PC-3 (cell line): ENCODE measurements at places on chromosomes 7 and 10.

DNA sequence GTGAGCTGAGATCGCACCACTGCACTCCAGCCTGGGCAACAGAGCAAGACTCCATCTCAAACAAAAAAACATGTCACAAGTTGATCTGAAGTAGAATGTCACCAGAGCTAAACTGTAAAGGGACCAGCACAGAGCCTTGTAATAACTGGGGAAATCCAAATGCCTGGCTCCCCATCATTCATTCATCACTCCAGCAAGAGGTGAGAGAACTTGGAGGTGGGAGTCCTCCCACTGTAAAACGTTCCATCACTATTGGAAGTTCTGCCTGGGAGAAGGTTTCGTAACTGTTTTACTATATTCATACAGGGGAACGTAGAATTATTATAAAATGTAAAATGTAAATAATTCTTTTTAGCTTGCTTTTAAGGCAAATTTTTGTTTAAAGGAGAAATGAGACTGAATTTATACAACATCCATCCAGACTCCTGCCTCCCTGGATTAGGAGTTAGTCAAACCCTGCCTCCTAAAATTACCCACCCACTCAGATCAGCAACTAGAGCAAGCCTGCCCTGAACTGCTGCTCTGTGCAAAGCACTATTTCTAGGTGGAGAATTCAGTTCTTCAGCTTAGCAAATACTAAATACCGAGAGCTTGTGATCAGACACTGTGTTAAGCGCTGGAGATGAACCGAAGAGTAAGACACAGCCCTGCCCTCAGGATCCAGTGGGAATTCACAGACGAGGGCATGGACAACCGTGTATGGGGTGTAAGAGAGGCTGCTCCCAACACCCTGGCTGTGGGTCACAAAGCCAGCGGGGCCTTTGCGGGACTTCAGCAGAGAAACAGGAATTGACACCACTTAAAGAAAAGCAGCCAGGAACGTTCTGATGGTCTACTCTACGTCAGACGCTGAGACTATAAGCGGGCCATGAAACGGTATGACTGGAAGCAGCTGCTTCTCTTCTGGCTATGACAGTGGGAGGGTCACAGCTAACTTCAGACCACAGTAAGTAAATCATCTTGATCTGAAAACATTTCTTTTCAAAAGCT is 208.3 kb downstream of the ZMYND11 start:
- no peak for DNase-seq

- peak; percentile 32 for DNase-seq
Measured at GRCh38 chr7:132656846-132657776, 80.8 kb upstream of the PLXNA4 start.

- DNase-seq = no peak
Measured at GRCh38 chr7:94378356-94378755, 16.3 kb upstream of the COL1A2 start.

- no peak for DNase-seq
Measured at GRCh38 chr10:97066877-97067555, 118.7 kb downstream of the SLIT1 start.

GRCh38 chr7:122883049-122883680 is 3.1 kb downstream of the CADPS2 start:
- peak; percentile 23 for DNase-seq

DNA sequence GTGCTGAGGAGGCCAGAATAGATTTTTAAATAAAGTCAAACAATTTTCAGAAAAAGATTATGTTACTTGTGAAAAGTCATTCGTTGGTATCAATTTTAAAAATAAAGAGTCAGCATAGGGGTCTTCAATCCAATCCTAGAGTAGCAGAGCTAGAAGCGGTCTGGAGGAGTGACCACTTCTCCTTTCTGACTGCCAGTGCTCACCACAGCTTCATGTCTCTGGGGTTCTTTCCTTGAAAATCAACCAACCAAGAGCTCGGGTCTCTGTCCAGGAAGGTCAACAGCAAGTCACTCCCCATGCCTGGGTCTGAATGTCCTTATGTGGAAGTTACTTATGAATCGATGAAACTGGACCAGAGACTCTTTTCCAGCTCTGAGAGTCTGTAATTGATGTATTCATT is 14.3 kb downstream of the PTPRN2 start:
- DNase-seq = no peak

DNA sequence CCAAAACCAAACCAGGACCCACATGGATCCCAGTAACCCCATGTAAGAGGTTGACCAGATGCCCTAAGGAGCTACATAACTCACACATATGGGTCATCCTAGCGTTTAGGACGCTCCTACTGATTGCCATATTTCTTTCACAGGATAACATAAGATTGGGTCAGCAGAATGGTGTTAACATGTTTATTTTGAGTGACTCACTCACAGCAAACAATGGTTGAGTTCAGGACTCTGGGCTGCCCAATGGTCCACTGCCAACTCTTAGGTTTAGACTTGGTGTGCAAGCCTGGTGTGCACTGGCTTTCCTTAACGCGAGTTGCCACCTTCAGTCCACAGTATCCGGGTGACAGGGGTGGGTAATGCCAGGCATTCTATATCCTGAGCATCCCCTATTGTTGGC is 211.5 kb downstream of the GPAM start:
- peak; percentile 37 for DNase-seq

GRCh38 chr7:18740579-18740988 is 245.0 kb downstream of the HDAC9 start:
- no peak for DNase-seq

- no peak for DNase-seq
Measured at GRCh38 chr10:25125201-25125611, 49.6 kb upstream of the GPR158 start.

DNA sequence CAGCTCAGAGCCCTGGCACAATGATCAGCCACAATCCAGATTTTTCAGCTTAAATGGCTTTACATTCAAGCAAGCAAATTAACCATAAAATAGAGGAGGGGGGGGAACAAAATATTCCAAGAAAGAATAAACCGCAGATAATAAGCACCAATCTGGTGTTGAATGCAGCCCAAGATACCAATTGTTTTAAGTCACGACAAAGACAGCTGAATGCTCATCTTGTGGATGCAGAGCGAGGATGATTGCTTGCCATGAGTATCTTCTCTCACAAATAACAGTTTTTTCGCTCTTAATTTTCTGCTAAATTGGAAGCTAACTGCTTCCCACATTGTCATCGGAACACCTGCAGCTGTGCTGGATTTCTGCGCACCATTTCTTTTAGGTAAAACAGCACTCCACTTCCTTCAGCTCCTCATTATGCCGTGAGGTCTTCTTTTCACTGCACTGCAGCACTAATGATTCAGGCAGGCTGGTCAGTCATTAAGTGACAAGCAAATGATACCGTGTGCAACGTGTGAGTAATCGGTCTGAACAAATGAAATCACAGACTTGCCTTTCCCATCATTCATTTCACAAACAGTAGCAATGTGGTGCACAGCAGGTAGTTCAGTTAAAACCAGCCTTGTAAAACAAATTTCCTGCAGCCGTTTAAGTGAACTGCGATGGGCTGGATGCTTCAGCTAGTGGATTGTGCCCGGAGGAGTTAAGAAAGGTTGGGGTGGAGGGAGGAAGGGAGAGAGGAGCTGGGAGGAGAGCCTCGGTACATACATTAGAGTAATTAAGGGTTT is 106.4 kb upstream of the CDCA7L start:
- DNase-seq = peak; percentile 15

DNA sequence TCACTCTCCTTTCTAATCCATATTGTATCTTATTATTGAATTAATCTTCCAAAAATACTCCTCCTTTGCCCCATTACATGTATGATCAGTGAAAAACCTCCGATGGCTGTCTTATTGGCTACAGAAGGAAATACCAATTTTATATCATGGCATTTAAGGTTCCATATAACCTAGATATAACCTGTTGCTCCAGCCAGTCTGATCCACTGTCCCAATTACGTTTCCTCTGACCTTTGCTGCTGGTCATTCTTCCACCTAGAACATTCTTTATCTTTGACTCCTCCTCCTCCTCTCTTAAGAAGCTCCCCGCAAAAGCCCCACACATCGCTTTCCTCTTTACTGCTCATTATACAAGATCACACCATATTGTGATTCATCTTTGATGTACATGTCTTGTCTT is 161.5 kb downstream of the RNLS start:
- no peak for DNase-seq

GRCh38 chr7:1033546-1034145 is 10.7 kb upstream of the GPR146 start:
- DNase-seq = no peak

GRCh38 chr10:84593506-84593905 is 265.1 kb downstream of the CCSER2 start:
- no peak for DNase-seq

DNA sequence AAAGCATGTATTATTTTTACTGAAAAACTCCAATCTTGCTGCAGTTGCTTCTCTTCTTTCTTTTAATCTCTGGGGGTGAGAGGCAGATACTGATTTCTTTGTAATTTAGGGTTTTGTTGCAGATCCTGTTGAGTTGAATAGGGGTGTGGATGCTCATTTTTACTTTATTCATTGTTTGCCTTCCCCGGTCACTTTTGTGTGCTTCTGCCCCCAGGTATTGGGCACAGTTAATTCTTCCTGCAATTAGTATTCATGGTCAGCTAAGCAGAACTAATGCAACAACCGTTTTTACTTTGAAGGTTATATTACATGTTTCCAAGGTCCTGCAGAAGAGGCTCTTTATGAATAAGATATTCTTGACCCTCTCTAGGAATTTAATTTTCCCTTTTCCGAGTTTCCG is 96.4 kb downstream of the BUB3 start:
- no peak for DNase-seq

- no peak for DNase-seq
Measured at GRCh38 chr10:86366902-86367151, 232 bp upstream of the GRID1 start.

GRCh38 chr7:146772601-146773000 is 656.0 kb downstream of the CNTNAP2 start:
- DNase-seq = peak; percentile 4

DNA sequence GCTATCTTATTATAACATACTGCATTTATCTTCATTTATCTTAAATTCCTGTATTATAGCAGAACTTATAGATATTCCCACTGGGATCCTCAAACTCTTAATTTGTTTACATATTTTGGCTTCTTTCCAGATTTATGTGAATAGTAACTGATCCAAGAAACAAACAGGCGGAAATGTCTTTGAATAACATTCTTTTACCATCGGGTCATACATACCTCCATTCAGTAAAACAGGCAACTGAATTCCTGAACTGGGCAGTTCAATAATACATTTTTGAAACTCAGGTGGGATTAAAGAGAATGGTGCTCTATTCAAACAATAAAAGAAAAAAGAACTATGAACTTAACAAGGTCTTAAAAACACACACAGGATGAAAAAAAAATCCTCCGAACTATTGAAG is 337.4 kb downstream of the CRPPA start:
- peak; percentile 75 for DNase-seq

DNA sequence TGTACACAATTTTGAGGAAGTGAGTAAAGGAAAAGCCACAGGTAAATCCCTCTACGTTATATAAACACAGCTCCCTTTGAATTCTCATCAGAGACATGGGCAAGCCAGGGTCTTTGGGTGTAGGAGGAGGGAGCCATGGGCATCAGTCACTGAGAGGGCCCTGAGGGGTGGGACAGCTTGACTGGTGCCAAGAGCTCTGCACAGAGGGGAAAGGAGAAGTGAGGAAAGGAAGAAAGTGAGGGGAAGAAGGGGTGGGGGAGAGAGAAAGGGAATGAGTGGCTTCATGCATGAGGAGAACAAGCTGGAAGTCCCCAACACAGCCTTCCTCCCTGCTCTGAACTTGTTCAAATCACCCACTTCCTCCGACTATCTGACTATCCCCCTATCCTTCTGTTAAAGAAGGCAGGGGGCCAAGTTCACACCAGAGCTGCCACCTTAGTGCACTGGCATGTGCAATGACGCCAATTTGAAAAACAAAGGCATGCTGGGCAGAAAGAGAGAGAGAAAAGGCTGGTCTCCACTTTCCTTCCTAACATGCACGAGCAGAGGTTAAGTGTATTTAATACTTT is 16.4 kb upstream of the RNF148 start:
- no peak for DNase-seq

DNA sequence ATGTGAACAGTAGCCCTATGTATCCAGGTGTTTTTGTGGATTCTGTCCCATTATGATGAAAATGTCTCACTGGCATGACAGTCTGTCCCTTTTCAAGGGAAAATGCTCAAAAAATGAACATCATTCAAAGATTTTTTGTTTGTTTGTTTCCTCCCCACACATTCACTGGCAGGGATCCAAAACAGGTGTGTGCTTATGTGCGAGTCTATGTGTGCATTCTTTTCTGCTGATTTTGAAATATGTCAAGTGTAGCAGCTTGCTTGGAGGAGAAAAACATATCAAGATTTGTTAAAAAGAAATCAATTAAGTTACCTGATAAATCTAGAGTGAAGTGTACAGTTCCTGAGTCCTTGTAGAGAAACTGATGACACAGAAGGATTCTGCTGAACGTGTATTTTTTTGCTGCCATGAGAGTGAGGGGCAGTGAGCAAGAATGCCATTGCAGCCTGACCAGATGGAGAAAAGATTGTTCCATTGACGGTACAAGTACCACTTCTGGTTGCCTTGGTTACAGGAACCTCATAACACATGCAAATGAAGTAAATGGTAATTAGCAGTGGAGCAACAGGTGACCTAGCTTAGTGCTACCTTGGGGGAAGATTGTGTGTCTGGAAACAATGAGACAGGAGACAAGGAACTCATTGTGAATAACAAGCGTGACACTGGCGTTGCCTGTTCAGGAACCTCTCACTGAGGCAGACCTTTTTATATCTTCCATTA is 277.4 kb upstream of the PHYHIPL start:
- peak; percentile 39 for DNase-seq

- DNase-seq = no peak
Measured at GRCh38 chr7:107938456-107939250, 47.7 kb downstream of the DLD start.

- no peak for DNase-seq
Measured at GRCh38 chr7:88331322-88331721, 24.6 kb upstream of the STEAP4 start.

- no peak for DNase-seq
Measured at GRCh38 chr7:41567031-41567730, 135.7 kb downstream of the INHBA start.

DNA sequence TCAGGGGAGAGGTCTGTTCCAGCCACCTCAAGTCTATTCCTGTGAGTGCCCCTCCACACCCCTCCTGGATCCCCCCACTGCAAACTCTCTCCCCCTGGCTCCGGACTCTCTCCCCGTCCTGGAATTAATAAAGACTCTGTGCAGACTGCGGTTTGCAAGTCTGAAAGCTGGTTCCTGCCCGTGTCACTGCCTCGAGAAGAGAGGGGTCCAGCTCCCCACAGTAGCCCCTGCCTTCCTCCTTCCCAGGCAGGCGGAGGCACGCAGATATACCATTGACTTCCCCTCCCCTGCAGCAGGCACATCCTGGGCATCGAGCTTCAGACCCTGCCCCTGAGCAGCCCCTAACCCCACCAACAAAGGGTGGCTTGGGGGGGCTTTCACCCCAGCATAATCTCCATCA is 2.2 kb upstream of the ELN start:
- no peak for DNase-seq

GRCh38 chr7:39075210-39075609 is 97.5 kb downstream of the POU6F2 start:
- peak; percentile 25 for DNase-seq

GRCh38 chr10:23994459-23995046 is 214.4 kb upstream of the KIAA1217 start:
- DNase-seq = peak; percentile 69
